T-helper 17 cell (primary cell): ENCODE measurements at places on chromosomes 3 and 15.

GRCh38 chr3:170692720-170693119, 106.8 kb upstream of the SLC7A14 start:
- peaks cover 13% of the 10 kb centered on the region for H3K27me3 ChIP-seq
- H3K36me3 ChIP-seq = no peaks in the 10 kb centered on the region
- no peaks in the 10 kb centered on the region for H3K4me1 ChIP-seq
- H3K4me3 ChIP-seq = no peak overlapping the region

- H3K4me1 ChIP-seq = no peaks in the 10 kb centered on the region
- H3K4me3 ChIP-seq = no peak overlapping the region
- peaks cover 6% of the 10 kb centered on the region for H3K27me3 ChIP-seq
- DNase-seq = no peak
- H3K27ac ChIP-seq = no peak overlapping the region
Observed at GRCh38 chr3:56124546-56124945, 343.7 kb downstream of the ERC2 start.

DNA sequence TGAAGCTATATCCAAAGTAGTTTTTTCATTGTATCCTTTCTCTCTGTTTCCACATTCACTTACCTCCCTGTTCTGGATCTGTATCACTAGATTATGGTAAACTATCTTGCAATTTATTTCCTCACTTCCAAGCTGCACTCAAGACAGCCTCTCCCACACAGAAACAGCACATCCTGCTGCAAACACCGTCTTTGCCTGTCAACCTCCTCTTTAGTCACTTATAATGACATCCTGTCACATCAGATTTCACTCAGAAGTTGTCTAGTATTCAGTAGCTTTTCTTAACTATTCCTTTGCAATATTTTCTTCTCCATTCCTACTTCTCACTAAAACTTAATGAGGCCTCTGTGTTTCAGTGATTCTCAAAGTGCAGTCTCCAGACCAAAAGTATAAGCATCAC, 490.8 kb downstream of the IGSF11 start:
- H3K27me3 ChIP-seq = no peaks in the 10 kb centered on the region
- H3K4me3 ChIP-seq = no peak overlapping the region
- no peak overlapping the region for H3K27ac ChIP-seq
- no peaks in the 10 kb centered on the region for H3K36me3 ChIP-seq
- no peaks in the 10 kb centered on the region for H3K4me1 ChIP-seq

DNA sequence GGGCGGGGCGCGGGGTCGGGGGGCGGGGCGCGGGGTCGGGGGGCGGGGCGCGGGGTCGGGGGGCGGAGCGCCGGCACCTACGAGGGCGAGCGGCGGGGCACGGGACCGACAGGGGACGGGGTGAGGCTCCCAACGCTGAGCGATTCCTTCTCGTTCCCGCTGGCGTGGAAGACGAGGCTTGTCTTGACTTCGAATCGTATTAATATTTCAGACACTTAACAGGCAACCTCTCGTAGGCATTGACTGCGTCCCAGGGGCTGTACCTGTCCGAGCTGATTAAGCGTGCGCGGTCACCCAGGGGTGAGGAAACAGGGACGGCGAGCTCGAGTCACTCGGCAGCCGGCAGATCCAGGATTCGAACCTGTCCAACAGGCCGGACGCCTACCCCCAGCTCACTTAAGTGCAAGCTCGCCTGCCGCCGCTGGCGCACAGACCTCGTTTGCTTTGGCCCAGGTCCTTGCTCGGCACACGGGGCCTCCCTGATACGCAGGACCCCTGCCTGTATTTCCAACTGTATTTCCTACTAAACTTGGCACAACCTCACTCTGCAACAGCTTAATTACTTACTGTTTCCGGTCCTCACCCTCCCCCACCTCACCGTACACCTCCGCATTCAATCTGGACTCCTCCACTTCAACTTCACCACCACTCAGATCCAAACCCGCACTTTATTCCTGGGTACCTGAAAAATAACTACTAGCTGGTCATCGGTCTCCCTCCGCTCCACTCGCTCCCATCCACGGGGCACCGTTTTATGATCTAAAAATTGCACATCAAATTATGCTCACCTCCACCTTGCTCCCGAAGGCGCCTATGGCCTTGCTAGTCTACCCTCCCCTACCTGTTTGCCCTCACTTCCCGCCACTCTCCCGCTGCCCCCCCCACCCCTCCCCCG, 722 bp upstream of the ZXDC start:
- peaks cover 2% of the 10 kb centered on the region for H3K36me3 ChIP-seq
- peak overlapping the region; percentile 93 for H3K4me3 ChIP-seq
- peak overlapping the region; percentile 61 for H3K27ac ChIP-seq
- no peaks in the 10 kb centered on the region for H3K27me3 ChIP-seq
- no peak for DNase-seq

- H3K36me3 ChIP-seq = no peaks in the 10 kb centered on the region
- no peak for DNase-seq
- H3K27ac ChIP-seq = no peak overlapping the region
- H3K4me1 ChIP-seq = no peaks in the 10 kb centered on the region
- peaks cover 4% of the 10 kb centered on the region for H3K27me3 ChIP-seq
- no peak overlapping the region for H3K4me3 ChIP-seq
Observed at GRCh38 chr3:165212580-165212979, 16.4 kb upstream of the SLITRK3 start.

GRCh38 chr3:143171141-143171980, 51.8 kb downstream of the CHST2 start:
- peak overlapping the region; percentile 86 for H3K4me3 ChIP-seq
- no peak for DNase-seq
- peaks cover 39% of the 10 kb centered on the region for H3K4me1 ChIP-seq
- H3K27me3 ChIP-seq = no peaks in the 10 kb centered on the region
- peaks cover 3% of the 10 kb centered on the region for H3K36me3 ChIP-seq

- peak overlapping the region; percentile 57 for H3K27ac ChIP-seq
- no peak for DNase-seq
- H3K4me1 ChIP-seq = peaks cover 6% of the 10 kb centered on the region
Observed at GRCh38 chr3:52544937-52545336, 8.5 kb downstream of the UQCC5 start.

DNA sequence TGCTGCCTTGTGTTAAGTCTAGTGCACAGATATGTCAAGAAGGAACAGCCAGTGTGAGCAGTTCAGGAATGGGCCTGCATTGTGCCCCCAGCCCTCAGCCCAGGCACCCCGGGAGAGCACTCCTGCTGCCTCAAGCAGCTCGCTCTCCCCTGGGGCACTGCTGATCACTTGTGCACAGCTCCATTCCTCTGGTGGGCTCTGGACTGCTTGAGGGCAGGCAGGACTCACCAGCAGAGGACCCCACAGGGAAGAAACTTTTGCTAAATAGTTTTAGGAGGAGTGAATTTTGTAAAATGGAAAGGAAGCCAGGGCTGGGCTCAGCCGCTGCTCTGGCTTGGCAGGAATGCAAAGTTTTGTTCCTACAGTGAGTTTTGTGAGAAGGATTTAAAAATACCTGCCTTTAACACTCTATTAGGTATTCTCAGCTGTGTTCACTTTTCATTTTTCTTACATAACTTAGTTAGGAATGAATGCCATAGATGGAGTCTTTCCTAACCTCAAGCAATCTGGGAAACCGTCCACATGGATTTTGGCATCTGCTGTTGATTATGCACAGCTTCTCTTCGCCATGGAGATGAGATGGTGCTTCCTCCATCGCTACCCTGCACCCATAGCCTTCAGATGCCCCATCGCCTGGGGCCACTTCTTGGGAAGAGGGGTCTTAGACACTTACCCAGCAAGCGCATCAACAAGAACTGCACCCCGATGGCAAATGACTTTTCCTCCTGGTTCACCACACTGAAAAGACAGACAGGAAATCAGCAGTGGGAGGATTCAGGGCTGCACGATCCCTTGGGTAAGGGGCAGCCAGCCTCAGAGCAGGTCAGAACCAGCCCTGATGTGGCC, 42.3 kb upstream of the RAB6B start:
- no peak for DNase-seq
- H3K4me1 ChIP-seq = peaks cover 5% of the 10 kb centered on the region
- no peaks in the 10 kb centered on the region for H3K36me3 ChIP-seq

DNA sequence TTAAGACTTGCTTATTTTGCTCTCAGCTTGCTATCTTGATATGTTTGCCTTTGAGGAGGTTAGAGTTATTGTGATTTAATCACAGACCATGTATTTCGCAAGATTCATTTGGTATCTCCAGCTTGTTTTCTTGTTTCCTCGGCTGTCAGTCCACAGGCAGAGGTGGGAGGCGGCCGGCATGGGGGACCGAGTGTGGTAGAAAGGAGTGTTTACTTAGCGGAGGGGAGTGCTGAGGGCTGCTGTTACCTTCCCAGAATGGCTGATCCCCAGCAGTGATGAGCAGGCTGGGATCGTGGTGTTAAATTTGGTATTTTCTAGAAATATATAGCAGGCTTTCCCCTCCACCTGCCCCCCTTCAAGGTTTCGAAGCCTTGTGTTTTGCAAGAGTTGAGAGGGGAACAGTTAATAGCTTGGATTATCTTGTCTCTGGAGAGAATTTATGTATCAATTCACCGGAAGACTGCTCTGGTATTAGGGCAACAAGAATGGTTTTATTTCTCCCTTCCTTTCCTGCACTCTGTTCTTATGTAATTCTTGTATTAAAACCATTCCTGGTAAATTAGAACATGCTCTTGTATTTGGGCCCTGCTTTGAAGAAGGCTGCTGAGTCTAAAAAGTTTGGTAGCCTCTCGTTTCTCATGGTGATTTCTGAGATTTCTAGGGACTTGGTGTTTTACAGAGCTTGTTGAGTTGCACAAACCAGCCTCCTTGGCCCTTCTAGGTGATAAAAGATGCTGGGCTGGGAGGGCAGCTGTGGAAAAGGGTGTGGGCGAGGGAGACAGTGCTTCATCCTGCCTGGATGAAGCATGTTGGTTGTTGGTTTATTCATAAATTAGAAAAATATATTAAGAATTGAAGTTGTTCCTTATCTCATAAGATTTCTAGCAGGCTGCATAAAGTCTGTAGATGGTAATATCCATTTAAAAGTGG, 151.4 kb downstream of the IGF1R start:
- H3K4me3 ChIP-seq = peak overlapping the region; percentile 19
- H3K4me1 ChIP-seq = peaks cover 12% of the 10 kb centered on the region
- H3K27me3 ChIP-seq = no peaks in the 10 kb centered on the region

DNA sequence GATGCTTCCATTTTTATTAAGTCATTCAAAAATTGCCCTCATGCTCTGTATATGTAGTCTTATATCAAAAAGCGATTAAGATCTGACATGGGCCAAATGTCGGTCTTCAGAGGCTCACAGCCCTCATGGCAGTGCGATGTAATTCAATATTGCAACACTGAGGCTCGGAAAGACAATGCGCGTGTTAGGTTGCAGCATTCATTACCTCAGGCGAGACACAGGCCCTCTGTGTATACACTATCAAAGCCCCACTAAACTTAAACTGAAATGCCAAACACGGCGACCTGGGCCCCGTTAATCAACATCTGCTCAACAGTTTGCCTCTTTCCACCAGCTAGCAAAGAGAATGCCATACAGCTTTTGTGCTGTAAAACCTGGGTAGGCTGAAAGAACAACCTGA, 413.4 kb downstream of the ERC2 start:
- no peaks in the 10 kb centered on the region for H3K4me1 ChIP-seq
- H3K27ac ChIP-seq = no peak overlapping the region
- no peak for DNase-seq
- no peak overlapping the region for H3K4me3 ChIP-seq
- no peaks in the 10 kb centered on the region for H3K36me3 ChIP-seq

DNA sequence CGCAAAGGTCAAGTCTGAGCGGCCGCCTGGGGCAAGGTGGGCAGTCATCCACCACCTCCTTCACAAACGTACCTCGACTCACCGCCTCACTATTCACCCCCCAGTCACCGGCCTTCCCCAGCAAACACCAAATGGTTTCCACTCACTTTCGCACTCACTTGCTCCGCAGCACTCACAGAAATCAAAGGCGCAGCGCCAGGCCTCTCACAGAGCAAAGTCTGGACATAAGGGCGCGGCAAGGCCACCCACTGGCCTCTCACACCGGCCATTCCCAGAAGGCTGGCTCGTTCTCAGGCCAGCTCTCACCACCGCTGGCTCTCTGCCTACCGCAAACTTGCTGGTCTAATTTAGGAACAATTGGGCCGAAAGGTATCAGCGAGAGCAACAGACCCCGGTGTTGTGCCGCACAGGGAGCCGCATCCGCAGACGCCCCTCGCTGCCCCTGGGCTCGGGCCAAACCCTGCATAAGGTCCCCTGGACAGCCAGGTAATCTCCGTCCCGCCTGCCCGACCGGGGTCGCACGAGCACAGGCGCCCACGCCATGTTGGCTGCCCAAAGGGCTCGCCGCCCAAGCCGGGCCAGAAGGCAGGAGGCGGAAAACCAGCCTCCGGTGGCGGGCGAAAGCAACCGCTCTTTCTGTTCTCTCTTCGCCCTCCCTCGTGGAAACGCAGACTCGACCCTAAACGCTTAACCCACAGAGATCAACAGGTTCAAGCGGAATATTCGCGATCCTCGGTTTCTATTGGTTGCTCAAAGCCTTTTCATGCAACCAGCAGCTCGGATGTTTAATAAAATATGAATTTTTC, 2.9 kb downstream of the SHOX2 start:
- H3K27ac ChIP-seq = peak overlapping the region; percentile 74
- H3K4me3 ChIP-seq = peak overlapping the region; percentile 61
- peaks cover 11% of the 10 kb centered on the region for H3K36me3 ChIP-seq
- peaks cover 31% of the 10 kb centered on the region for H3K4me1 ChIP-seq

GRCh38 chr3:41710646-41711388, 251.1 kb downstream of the ULK4 start:
- no peak for DNase-seq
- H3K27ac ChIP-seq = peak overlapping the region; percentile 45
- H3K27me3 ChIP-seq = no peaks in the 10 kb centered on the region

GRCh38 chr3:122679882-122680474, 661 bp upstream of the PARP14 start:
- DNase-seq = no peak
- H3K27ac ChIP-seq = peak overlapping the region; percentile 99
- H3K36me3 ChIP-seq = peaks cover 5% of the 10 kb centered on the region
- no peaks in the 10 kb centered on the region for H3K27me3 ChIP-seq
- peak overlapping the region; percentile 99 for H3K4me3 ChIP-seq

GRCh38 chr15:29573197-29573838, 248.9 kb downstream of the TJP1 start:
- no peak overlapping the region for H3K4me3 ChIP-seq
- H3K27ac ChIP-seq = no peak overlapping the region
- no peak for DNase-seq
- H3K4me1 ChIP-seq = no peaks in the 10 kb centered on the region

DNA sequence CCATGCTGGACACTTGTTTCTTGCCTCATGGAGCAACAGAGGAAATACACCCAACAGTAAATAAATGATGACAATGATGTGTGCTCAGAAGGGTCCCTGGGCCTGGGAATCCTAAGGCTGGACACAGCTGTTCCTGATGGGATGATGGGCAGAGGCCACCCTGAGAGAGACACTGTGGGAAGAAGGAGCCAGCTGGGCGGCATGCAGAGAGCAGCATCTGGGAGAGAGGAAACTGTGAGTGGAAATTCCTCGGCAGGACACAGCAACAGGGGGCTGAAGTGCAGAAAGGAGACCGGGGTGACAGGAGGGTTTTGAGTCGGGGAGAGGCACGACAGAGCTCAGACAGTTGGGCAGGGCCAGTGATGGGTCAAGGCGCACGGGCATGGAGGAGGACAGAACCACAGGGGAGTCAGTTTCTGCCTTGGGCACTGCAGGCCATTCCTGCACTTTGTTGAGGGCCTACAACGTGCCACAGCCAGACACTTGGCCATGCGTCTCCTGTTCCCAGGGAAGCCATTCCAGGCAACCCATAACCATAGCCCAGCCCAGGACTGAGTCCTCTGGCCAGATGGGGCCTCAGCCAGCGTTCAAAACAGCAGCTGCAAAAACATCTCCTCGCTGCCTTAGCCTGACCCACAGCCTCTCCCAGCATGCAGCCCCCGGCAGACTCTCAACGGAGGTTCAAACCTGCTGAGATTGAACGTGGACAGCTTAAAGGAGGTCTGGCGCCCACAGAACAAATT, 36.7 kb upstream of the SLC6A1 start:
- no peak for DNase-seq
- no peak overlapping the region for H3K4me3 ChIP-seq
- H3K4me1 ChIP-seq = no peaks in the 10 kb centered on the region
- peaks cover 51% of the 10 kb centered on the region for H3K27me3 ChIP-seq
- H3K27ac ChIP-seq = no peak overlapping the region
- H3K36me3 ChIP-seq = no peaks in the 10 kb centered on the region
